ENCODE measurements at places on chromosomes 16 and 17. TPM values are rescaled to one million over a fixed set of nuclear protein-coding genes. Genes with fewer than 3 reads are reported as not detected.

GRCh38 chr17:8029121-8029520, 9.7 kb upstream of the ALOX15B start:
- DNase-seq = no peak

Gene KRT39
- not detected for total RNA-seq

Gene TBC1D3B
- not detected for total RNA-seq

Gene SAMD14
- total RNA-seq = 4.5 TPM

Gene BAIAP2
- total RNA-seq = 7.8 TPM

DNA sequence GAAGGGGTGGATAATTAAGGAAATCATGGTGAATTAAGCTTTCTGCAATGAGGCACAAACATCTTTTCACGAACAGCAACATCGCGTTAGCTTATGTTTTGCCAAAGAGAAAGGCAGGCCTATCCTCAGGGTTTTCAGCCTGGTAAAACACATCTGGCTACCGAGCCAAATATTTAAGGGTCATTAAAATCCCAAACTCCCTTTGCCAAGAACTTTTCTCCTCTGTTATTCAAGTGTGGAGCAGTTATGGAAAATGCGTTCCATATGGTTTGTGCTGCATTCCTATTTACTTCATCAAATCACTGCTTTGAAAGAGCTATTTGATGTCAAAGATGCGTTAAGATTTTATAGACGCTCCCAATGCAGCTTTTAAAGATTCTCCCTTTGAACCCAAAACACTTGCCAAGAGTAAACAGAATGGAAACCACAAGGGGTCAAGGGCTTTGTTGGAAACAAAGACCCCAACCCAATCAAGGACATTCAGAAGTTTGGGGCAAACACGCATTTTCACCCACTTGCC, 308.3 kb upstream of the CDH5 start:
- no peak for DNase-seq

Gene HAP1
- 0.52 TPM for total RNA-seq

Gene NPIPB2
- total RNA-seq = 4.2 TPM

DNA sequence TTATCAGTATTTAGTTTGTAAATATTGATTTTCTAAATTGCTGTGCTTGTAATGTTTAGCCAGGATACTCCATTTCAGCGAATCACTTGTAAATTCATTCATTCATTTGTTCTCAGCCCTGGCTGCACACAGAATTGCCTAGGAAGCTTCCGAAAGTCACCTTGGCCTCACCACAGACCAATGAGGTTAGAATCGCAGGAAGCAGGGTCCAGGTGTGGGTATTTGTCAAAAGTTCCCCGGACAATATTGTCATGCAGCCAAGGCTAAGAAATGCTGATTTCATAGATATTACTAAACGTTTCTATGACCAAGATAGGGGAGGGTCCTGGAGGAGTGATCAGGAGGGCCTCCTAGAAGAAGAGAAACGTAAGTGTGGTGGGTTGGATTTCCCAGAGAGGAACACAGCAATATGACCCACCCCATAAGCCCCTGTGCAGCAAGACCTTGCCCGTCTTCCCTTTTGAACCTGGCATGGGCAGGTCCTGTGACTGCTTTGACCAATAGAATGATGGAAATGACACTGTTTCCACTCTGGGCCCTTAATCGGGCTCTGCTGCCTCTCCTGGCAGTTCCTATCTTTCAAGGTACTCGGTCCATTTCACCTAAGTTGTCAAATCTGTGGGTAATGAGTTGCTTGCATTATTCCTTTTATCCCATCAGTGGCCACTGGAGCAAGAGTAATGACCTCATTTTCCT, 238.7 kb downstream of the FOXL1 start:
- DNase-seq = no peak

Gene MSLN
- total RNA-seq = not detected

DNA sequence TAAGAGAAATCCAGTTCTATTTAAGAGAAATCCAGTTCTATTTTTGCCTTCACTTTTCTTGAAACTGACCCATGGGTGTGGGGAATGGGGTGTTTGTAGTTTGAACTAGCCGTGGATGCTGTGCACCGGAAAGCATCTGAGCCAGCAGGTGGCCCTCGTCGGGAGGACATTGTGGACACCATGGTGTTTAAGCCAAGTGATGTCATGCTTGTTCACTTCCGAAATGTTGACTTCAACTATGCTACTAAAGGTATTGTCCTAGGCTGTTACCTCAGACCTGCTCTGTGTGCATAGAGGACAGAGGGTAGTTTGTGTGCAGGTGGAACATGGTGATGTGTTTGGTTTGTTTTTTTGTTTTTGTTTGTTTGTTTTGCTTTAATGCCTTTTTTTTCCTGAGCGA, 3.3 kb downstream of the ATXN2L start:
- no peak for DNase-seq

Gene KARS1
- 75.1 TPM for total RNA-seq

Data from adrenal gland (tissue), 19 donors.